ENCODE measurements at places on chromosomes 6 and 20.

GRCh38 chr20:33015700-33016580 lies 8.4 kb downstream of the BPIFB2 start:
- DNase-seq: no peak

DNA sequence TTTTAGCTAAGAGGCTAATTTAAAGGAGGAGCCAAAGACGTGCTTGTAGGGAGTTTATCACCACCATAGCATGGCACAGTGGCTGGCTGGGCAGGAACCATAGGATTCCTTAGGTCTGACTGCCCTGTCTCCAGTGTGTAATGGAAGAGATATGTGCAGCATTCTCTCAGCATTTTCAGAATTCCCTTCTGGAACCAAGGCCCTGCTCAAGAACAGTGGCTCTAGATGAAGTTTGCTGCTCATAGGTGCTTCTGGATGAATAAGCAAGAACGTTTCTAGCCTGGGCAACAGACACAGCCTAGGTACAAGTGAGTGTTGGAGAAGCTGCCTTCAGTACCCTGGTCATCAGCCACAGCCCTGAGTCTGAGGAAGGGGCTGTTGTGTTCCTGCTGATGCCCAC lies 69.1 kb downstream of the LCA5 start:
- DNase-seq: no peak

- no peak for DNase-seq
Observed at GRCh38 chr6:132504757-132505156, 8.2 kb downstream of the STX7 start.

GRCh38 chr6:110180228-110181008 lies at the start of gene CDC40:
Gene CDC40 (plus strand): TSS chr6:110180427. CDS start chr6:110180445, 18 bp downstream.
- no peak for DNase-seq

- DNase-seq: no peak
Observed at GRCh38 chr6:107066697-107067659, 39.0 kb downstream of the MTRES1 start.

- no peak for DNase-seq
Observed at GRCh38 chr6:7468382-7469081, 72.9 kb upstream of the DSP start.

GRCh38 chr6:150371356-150371755 lies 2.5 kb downstream of the IYD start:
- no peak for DNase-seq

DNA sequence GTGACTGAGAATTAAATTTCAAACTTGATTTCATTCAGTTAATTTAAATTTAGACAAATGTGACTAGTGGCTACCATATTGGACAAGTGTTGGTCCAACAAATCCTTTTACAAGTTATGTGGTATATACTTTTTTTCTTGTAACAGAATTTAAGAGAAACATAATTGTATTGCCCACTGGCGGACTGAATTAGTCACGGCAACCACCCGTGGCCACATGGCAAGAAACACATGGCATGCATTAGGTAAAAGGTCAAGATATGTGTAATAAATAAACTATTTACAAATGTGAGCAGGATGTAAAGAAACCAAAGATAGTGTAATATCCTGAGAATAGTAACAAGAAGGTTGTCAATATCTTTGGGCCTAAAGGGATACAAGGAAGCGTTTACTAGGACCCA lies 91.2 kb downstream of the LCA5 start:
- no peak for DNase-seq

- no peak for DNase-seq
Observed at GRCh38 chr6:156687789-156688619, 89.2 kb upstream of the ARID1B start.

DNA sequence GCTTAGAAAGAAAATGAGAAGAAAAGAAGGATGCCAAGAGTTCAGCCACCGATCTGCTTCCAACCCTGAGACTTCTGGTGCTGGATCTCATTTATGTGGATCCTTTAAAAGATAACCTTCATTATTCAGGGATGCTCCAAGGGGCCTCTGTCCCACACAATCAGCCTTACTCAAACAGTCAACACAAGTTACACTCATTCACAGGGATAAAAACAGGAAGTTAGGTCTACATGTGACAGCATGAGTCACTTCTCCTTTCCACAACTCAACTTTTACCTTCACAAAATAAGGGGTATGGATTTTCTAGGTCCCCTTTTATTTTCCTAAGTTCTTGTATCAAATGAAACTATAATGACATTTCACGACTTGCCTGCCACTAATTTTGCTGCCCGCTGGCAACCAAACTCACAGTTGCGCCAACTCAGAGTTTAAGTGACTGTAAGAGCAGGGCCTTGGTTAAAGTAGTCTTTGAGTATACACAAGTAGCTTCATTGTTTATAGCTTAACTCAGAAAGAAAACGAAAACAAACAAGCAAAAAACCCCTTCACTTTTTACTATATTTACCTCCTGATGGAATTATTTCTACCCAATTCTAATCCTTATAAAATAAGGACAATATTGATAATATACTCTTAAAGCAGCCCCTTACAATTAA lies 278.8 kb upstream of the RUNX2 start:
- DNase-seq: no peak

DNA sequence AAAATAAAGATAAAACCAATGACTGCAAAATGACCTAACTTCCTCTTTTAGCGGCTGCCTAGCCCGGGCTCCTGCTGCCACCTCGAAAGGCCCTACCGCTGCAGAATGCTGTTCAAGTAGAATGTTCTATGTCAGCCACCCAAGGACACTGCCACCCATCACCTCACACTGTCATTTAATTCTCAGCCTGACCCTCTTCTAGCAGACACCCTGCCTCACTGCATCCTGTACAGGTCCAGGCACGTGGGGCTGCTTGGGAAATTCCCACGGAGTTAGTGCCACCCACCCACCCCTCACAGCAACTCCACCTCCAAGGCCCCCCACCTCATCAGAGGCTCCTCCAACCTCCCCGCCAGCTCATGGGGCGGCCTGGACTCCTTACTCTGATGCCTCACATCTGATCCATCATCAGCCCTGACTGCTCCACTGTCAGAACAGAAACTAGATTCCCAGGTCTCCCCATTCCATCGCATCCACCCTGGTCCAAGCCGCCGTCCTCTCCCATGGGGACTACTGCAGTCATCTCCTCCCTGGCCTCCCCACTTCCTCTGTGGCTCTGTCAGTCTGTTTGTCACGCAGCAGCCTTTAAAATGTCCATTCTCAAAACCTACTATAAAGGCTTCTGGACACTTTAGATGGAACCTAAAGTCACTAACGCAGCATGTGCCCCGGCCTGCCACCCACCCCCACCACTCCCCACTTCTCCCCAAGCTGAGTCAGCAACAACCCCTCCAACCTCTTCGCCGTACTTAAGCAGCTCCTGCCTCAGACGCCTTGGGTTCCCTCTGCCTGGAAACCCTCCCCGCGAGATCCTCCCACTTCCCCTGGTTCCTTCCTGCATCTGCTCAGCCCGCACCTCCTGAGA lies 17.0 kb downstream of the NFATC2 start:
- no peak for DNase-seq

DNA sequence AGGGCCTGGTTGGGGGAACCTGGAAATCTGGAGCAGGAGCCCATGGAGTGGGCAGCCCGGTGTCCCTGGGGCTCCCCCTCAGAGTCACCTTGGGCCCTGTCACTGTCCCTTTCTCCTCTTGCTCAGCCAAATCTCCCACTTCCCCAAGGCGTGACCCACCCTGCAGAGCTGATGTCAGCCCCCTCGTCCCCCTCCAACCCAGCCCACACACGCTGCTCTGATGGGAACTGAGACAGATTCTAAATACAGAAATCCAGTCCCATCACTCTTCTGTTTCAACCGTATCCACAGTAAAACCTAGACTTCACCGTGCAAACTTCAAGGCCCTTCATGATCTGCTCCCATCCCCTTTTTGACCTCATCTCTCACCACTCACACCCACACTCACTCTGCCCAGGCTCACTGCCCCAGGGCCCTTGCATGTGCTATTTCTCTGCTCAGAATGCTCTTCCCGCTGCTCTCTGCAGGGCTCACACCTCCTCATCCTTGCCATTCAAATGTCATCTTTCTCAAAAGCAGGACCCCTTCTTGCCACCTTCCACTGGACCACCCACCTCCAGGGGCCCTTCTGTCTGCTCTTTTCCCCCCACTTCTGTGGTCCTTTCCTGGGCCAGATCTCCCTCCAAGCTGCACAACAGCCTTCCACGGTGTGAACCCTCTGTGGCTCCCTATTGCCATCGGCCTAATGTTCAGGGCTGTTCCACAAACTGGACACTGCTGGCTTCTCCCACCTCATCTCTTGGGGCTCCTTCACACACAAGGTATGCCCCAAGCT lies 16.6 kb downstream of the TGM2 start:
- DNase-seq: no peak

GRCh38 chr20:37567331-37567665 lies 39.6 kb upstream of the BLCAP start:
- DNase-seq: no peak

DNA sequence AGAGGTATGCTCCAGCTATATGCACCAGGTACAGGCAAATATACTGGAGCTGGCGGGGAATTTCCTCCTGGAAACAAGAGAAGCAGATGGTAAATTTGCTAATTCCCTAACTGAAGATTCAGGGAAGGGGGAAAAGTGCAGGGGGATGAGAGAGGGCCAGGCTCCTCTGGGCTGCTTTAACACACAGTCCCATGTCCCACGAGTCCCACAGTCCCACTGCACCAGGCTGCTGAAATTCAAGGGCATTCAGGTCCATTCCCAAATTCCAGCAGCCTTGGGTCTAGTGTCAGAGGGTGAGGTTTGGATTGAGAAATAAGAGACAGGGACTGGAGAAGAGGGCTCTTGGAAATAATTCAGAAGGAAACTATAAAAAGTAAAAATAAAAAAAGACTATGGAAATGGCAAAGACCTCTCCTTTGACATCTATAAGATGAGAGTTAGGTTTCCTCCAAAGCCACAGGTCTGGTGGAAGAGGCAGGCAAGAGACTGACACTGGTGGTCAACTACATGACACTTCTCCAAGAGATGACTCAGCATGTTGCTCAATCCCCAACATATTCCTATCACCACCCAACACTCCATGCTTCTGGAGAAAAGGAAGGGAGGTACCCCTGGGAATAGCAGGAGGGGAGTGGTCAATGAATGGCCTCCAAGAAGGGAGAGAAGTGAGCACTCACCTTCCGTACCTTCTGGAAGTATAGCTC lies 69.2 kb downstream of the TRAM2 start:
- DNase-seq: peak; percentile 82

DNA sequence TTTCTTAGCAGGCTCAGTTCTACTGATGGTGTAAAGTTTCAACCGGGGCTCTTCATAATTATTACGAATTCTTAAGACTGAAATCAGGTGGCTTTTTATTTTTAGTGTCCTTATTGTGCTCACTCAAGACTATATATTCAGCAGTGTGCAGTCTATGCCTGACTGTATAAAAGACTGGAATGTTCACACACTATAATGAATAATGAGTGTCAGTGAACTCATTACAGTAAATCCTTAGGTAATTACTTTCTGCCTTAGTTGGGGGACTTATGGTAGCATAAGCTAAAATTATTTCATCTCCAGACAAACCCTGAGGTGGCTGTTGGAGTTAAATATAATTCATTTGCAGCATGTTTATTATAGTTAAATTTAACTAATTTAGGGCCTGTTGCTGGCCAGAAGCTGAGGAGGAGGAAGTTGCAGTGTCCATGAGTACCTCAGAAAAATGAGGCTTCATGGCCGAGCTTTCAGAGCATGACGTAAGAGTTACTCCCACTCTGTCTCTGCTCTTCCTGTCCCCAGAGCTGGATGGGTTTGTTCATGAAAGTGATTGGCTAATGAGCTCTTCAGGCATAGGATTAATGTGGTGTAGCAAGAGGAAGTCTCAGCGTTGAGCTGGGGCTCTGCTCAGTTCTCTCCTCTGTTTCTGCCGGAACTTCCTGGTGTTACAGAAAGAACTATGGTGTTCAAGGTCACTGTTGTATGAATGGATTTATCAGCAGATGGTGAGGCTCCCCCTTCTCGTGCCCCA lies 335.7 kb downstream of the NRN1 start:
- no peak for DNase-seq

GRCh38 chr6:11133281-11133680 lies 21.8 kb upstream of the ERVFRD-1 start:
- DNase-seq: no peak

DNA sequence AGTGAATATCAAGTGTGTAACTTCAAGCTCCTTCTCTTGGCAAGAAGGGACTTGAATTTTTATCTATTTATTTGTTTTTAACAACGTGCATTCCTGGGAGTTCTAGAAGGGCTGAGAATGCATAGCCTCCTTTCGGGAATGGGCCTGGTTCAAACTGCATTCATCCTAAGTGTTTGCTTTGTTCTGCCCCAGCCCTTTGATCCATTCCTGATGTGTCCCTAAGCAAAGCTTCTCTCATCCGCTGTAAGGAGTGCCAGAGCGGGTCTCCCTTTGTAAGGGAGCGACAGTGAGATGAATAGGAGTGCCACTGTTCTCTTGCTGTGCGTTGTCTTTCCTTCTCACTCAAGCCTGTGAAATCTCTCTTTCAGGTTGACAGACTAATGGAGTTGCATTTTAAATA lies 61.0 kb upstream of the VSTM2L start:
- no peak for DNase-seq

- DNase-seq: no peak
Observed at GRCh38 chr20:61924211-61924857, 141.3 kb downstream of the TAF4 start.

DNA sequence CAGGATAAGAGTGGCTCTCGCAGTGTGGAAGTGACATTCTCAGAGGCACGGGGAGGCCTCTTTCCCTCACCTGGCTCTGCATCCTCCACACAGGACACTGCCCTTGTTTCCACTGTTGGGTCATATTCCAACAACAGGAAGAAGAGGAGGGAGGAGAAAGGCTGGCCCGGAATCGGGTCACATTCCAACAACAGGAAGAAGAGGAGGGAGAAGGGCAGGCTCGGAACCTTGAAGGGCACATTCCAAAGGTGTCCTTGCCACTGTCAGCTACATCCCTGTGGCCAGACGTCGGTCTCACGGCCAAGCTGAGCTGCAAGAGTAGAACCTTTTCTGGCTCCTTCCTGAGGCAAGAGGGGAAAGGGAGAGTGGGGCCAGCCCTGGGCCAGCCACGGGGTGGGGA lies 25.4 kb downstream of the CHRNA4 start:
- DNase-seq: no peak

DNA sequence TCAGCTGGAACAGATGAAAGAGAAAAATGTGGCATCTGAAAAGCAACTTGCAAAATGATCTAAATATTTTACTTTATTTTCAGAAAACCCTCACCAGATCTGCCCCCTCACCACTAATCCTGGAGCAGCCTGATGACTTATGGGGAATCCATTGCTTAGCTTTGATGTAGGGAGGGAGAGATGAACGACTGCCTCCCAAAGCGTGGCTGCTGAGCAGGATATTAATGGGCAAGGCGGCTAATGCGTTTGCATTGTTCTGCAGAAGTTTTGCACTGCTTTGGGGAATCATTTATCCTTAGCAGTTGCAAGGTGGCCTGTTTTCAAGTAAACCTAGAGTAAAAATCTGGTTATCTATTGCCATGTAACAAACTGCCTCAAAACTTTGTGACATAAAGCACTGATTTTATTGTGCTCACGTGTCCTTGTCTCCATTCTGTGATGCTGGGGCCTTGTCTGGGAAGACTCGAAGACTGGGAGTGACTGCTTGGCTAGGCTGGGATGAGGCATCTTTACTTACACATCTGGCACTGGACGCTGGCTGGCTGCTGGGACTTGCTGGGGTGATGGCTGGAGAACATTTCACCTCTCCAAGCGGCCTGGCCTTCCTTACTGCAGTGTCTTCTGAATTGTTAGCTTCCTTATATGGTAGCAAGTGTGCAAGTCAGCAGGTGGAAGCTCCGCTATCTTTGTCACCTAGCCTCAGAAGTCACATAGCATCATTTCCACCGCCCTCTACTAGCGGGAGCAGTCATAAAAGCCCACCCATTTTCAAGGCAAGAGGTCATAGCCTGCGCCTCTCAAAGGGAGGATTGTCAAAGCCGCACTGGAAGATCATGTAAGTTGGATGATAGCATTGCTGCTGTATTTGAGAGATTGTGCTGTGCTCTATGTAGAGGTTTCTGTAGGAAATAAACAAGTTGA lies 313.2 kb downstream of the NRN1 start:
- no peak for DNase-seq
